ENCODE measurements at places on chromosomes 5 and 9.

DNA sequence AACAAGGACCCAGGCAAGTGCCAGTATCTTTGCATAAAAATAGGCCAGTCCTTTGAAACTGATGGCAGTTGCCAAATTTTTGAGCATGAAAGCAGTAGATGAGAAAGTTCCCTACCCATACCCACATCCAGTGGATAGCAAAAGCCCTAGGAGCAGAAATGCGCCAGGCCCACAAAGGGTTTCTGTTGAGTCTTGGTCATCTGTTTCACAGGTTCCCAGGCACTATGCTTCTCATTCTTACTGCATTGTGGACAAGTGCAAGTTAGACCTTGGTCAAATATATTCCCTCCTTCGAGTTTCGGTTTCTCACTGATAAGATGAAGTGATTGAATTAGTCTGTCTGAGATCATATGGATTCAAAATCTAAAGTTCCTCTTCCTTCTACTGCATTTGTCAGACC, 152.3 kb downstream of the NR3C1 start:
- no peak for DNase-seq

DNA sequence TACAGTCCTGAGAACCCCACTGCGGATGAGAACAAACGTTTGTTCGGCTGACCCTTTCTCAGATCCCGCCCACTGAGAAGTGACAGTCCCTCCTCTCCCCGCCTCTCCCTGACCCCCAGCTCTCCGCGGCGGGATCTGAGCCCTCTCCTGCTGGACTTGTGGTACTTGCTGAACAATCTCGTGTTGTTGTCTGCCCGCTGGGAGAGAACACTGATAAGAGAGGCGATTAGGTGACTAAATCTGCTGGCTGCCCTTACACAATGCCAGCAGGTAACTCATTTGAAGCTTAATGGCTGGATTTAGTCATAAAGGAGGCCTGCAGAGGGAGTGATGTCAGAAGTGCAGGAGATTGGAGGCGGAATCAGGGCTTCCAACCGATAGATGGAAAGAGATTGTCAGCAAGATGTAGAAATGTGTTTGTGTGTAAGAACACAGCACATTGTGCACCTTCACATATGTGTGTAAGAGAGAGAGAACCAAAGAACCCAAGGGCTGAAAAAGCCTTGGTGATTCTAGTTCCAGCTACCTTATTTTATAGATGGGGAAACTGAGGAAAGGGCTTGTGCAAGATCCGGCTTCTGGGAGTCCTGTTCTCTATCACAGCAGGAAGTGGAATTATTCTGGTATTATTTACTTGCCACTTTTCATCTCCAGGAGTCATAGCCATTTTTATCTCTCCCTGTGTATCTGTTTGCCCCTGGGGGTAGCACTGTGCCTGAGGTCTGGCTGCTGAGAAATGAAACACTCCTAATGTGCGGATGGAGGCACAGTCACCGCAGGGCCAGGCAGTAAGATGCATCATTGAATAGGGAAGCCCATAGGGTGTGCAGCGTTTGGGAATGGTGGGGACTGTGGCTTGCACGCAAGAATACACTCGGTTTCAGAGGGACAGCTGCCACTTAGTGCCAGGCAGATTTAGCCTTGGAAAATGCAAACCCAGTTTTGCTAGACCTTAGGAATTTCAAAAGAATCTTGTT, 203.7 kb upstream of the MSX2 start:
- DNase-seq = peak; percentile 99

DNA sequence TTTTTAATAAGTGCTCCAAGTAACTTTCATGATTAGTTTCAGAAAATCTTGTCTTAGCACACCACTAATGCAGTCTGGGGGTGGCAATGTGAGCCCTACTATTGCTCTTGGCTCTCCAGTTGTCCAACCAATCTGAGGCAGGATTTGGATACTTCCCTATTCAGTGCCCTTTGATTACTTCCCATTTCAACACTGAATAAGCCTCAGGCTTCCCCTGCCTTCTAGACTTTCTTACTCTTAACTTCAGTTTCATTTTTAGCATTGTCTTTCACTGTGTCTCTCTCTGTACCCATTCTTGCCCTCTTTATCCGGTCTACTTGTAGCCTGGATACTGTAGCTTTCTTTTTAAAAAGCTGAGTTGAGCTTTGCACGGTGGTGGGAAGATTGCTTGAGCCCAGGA, 186.1 kb downstream of the C9orf152 start:
- DNase-seq = no peak

DNA sequence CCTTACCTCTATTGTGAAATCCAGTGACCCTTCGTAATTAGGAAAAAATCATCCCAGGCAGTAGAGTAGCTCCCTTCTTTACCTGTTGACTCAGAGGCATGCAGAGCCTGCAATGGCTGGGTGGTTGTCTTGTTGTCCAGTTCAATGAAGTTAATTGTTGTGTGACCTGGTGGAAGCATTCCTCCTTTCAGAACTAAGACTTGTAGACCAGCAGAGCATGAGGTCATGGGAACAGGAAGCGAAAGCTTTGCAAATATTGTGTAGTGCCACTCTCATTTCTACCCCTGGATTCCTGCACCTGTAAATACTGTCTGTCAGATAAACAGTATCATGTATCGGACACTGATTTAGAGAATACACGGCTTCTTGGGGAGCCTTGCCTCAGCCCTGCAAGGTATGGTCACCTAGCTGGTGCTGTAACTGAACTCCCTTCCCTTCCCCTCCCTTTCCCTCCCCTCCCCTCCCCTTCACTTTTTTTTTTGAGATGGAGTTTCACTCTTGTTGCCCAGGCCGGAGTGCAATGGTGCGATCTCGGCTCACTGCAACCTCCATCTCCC, 5.7 kb upstream of the PRXL2C start:
- DNase-seq = peak; percentile 63

GRCh38 chr9:34570809-34571480, 18.6 kb downstream of the CNTFR start:
- DNase-seq = no peak

DNA sequence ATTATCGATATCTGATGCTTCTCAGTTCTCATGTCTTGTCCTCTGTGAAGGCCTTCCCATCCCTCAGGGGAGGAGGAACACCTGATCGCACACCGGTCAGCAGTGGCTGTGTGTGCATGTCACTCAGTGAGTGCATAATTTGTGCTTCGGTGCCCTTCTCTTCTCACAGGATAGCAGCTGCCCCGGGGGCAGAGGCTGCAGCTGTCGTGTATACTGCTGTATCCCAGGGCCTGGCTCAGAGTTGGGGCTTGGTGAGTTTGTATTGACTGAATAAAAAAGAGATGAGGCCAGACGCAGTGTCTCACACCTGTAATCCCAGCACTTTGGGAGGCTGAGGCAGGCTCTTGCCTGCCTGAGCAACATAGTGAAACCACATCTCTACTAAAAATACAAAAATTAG, 49.7 kb upstream of the NCS1 start:
- DNase-seq = no peak

- DNase-seq = no peak
Measured at GRCh38 chr5:173574983-173575382, 41.5 kb downstream of the BOD1 start.

DNA sequence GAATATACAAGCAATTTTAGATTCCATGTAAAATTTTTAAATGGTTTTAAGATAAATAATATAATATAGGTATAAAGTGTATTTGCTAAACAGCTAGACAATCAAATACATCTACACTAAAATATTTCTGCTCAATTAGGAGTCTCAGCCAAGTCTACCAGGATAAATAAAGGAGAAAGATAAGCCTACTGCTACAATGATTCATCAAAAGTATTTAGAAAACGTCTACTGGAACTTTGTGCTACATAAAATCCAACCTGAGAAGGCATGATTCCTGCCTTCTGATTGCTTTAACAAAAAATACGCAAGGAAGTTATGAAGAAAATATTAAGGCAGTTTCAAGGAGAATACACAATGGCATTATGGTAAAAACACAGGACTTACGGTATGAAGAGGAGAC, 570.6 kb downstream of the EFNA5 start:
- DNase-seq = no peak

DNA sequence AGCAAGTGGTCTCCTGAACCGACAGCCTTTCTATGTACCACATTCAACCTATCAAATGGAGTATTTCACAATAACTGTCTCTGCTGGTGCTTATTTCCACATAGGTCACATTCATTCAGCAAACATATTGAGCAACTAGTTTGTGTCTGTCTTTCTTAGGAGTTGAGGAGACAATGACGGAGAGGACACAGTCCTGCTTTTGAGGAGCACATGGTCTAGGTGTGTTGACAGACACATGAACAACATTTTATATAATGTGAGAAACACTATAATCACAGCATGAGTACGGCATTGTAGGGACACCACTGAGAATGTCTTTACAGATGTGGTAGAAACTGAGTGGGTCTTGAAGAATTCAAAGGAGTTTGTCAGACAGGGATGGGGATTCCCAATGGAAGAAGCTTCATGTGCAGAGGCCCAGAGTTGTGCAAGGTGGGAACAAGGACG, 28.5 kb downstream of the NFIL3 start:
- no peak for DNase-seq

Measured in islet precursor cell (in vitro differentiated cells).